Epithelial cell of prostate (primary cell): ENCODE measurements at places on chromosomes 2 and 18.

DNA sequence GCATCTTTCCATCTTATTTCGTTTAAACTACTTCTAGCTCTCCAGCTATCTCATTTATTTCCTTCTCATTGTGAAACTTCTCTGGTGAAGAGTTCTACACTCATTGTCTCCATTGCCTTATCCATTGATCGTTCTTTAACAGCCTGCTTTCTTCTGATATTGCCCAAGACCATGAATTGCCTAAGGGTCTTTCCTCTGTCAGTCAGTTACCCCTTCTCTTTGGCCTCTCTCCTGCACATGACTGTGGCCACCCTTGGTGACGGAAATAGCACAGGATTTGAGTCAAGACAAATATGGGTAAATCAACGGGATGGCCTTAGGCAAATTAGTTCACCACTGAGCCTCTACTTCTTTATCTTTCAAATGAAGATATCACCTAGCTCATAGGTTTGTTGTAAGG, 26.6 kb downstream of the NHEJ1 start:
- DNase-seq = no peak

- no peak for DNase-seq
These were observed 368.4 kb downstream of the MTX2 start for GRCh38 chr2:176637486-176638166.

GRCh38 chr2:175363699-175364098, 182.2 kb upstream of the ATP5MC3 start:
- DNase-seq = no peak

GRCh38 chr2:120179396-120179795, 43.8 kb downstream of the TMEM185B start:
- no peak for DNase-seq

DNA sequence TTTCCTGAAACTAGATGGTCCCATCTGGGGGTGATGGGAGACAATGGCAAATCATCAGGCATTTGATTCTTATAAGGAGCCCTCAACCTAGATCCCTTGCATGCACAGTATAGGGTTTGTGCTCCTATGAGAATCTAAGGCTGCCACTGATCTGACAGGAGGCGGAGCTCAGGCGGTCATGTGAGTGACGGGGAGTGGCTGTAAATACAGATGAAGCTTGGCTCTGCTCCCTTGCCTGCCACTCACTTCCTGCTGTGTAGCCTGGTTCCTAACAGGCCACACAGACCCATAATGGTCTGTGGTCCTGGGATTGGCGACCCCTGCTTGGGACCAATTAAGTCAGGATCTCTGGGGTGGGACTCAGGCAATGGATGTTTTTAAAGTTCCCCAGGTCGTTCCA, 293.4 kb downstream of the ZNF521 start:
- no peak for DNase-seq

GRCh38 chr2:210839034-210839433, 282.6 kb downstream of the CPS1 start:
- no peak for DNase-seq

DNA sequence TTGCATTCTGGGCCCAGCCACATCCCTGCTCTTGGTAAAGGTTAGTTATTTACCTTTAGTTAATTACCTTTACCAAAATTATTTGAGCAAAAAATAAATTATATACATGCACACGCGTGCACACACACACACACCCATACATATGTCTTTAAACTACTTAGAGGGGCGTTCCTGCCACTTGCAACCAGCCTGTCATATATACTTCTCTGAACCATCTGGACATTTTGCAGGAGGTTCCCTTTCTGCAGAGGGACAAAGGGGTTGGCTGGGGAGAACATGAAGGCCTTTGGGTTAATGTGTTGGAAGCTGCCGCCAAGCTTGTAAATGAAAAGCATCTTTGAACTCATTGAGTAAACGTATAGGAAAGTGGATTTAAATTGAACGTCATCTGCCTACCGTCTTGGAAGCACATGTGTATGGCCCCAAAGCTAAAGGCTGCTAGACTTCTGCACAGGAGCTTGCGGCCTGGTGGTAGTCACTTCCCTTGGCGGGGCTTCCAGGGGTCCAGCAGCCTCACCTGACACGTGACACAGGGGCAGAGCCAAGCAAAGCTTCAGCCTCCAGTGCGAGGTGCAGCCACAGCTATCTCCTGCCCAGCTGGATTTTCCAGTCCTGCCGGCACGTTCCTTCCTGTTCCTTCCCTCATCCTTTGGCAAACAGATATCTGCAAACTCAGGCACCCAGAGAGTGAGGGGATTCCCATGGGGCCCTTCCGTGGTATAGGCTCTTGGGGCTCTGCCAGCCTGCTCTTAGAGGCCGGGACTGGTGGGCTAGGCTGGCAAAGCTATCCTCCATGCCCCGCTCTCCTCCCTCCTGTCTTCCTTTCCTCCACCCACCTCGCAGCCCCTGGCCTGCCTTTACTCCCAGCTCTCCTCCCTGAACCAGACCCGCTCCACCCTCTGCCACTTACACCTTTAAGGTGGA, 46.1 kb downstream of the SERTAD2 start:
- DNase-seq = no peak

GRCh38 chr18:78826631-78827030, 153.0 kb upstream of the SALL3 start:
- DNase-seq = no peak

DNA sequence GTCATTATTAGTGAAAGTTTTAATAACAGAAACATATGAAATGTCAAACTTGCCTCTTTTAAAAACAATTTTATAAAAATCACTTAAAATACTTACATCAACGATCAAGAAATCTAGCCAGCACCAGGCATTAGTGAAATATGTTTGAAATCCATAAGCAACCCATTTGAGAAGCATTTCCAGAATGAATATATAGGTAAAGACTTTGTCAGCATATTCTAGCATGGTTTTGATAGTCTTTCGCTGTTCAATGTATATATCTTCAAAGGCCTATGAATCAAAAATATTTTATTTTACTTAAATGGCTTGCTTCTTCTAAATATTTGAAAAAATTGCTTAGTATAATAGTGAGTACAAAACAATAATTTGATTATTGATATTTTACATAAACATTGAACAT, 91.1 kb downstream of the SCN3A start:
- no peak for DNase-seq

GRCh38 chr2:52613064-52613463, 1154.5 kb upstream of the CHAC2 start:
- no peak for DNase-seq

DNA sequence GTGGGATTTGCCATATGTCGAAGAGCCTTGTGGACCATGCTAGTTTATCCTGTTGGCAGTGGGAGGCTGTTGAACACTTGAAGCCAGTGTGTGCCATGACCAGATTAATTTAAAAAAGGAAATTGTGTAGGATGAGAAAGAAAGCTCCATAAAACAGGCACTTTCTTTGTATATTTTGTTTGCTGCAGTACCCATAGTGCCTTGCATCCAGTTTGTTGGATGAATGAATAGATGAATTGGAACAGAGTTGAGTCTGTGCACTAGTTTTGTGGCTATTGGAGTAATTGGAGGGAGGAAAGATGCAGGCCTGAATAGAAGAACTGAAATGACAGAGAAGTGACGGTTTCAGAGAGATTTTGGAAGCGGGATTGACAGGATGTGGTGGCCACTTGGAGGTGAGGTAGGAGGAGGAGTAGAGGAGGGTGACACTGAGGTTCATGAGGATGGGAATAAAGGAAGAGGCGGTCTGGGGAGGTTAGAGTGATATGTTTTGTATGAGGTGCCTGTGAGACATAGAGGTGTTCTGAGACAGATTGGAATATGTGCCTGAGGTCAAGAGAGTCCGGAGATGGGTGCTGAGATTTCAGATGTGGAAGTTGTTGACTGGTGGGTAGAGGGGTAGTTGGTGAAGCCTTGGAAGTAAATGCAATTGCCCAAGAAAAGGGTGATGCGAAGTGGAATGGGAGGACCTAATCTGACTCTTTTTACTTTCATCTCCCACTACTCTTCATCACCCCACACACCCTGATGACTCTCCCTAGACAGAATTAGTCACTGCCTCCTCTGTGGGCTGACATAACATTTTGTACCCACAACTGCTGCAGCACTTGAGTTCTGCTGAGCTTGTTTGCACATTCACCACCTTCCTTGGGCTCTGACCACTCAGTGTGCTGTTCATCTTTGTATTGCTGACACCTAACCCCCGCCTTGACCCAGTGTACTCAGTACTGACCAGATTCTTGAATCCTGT, 5.1 kb downstream of the DGUOK start:
- DNase-seq = no peak

GRCh38 chr2:69564604-69565003, 78.9 kb downstream of the AAK1 start:
- no peak for DNase-seq

- DNase-seq = no peak
These were observed 535.9 kb downstream of the XIRP2 start for GRCh38 chr2:167424221-167424620.

GRCh38 chr2:149544692-149545091, 42.9 kb downstream of the MMADHC start:
- no peak for DNase-seq

DNA sequence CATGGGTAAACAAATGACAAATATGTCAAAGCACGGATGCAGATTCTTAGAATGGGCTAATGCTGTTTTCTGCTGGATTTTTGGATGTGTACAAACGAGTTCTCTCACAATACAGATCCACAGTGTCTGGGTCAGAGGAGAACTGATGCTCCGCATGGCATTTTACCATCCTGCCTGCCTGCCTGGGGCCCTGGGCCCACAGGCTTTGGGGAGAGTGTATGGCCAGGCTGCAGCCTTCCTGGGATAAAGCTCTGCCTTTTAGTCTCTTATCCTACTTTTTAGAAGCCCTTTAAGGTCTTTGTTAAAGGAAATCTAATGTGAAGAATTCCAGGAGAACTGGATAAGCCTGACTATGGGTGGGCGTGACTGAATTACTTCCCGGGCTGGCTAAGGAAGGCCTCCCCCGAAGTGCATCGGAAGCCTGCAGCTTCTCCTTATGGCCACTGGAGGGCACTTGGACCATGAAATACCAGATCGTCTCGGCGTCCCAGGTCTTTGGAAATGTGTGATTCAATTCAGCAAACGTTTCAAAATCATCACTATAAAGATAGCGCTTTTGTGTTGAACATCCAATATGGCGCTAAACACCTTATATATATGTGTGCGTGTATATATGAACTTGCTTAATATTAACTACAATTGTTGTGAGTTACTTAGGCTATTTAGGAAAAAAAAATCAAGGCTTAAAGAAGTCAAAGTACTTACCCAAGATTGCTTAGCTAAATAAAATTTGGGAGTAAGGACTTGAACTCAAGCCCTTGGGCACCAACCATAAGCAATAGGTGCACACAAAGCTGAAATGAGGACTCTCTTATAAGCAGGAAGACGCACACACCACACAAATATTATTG, 15.2 kb upstream of the DNPEP start:
- DNase-seq = no peak

DNA sequence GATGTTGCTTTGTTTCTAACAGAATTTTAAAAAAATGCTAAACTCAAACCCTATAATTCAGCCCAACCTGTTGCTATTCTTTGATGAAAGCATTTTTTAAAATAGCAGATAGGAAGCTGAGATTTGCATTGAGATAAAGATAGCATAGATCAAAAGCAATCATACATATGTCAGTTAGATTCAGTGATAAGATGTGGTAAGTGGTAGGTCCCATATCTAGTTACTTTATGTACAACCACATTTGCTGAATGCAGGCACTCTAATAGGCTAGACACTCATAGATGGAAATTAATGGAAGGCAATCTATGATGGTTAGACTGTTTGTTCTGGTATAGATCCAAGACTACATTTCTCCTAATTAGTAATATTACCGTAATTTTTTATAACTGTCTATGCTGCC, 27.2 kb upstream of the C1D start:
- no peak for DNase-seq

DNA sequence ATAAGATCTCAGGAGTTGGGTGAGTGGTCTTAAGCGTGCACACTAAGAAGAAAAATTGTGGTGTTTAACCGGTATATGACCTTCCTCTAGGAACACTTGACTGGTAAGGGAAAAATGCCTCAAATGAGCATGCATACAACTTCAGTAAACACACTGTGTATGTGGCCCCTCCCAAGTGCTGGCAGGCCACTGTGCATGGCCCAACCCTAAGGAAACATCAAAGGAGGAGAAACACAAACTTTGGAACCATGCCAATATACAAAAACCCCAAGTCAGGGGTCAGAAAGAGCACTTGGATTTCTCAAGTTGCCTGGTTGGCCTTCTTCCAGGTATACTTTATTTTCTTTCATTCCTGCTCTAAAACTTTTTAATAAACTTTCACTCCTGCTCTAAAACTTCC, 308.9 kb upstream of the LRRTM4 start:
- no peak for DNase-seq

GRCh38 chr2:183926433-183926832, 671.9 kb upstream of the ZNF804A start:
- no peak for DNase-seq

- DNase-seq = no peak
These were observed 38.2 kb upstream of the MAL start for GRCh38 chr2:94987074-94988020.

DNA sequence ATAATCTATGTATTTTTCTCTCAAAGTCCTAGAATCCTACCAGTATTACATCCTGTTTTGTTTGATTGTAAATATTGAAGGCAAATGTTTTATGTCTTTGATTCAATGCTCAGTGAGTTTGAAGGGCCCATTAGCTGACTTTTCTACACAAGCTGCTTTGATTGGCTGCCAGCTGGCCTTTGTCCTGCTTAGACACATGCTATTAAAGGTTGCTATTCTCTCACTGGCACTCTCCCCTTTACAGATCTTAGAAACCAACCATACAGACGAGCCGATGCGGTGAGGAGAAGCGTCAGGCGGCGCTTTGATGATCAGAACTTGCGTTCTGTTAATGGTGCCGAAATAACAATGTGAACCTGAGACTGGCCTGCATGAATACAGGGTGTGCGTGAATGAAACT, 69.7 kb downstream of the PRPF40A start:
- DNase-seq = no peak

GRCh38 chr2:187102381-187102780, 253.4 kb upstream of the ZSWIM2 start:
- no peak for DNase-seq

DNA sequence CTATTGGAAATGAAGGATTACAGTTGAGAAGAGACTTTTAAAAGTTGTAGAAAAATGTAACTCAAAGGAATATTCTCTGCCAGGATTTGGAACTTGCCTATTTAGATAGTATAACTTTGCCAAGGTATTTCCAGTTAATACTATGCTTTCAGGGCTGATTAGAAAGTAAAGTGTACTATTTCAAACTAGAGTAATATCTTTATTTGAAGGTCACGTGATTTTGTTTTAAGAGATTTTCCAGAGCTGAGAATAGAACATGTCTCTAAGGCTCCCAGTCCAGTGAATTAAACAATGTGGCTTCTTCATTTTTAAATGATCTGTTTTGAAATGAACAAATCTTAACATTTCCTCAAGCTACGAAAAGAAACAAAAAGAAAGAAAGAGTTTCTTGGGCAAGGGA, 53.9 kb downstream of the CCDC148 start:
- no peak for DNase-seq
